ENCODE measurements at places on chromosomes 16 and 17.

GRCh38 chr17:51692917-51693316, 432.6 kb downstream of the UTP18 start:
- no peak for DNase-seq

DNA sequence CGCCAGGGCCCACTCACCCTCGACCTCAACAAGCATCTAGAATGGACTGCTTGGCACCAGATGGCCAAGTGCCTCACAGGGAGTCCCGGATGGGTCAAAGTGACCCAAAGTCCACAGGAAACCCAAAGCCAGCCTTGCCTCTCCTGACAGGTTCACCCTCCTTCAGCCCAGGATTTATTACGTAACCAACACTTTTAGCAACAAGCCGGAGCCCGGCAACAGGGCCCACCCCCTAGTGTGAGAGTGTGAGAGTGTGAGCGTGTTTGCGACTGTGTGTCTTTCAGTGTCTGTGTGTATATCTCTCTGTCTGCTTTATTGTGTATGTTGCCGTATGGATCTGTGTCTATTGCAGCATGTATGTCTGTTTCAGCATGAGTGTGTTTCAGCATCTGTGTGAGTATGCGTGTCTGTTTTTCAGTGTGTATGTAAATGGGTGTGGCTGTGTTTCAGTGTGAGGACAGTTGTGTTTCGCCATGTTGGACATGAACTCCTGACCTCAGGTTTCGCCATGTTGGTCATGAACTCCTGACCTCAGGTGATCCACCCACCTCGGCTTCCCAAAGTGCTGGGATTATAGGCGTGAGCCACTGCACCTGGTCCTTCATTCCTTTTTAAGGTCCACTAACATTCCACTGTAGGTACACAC, 13.7 kb upstream of the PEMT start:
- DNase-seq: no peak

DNA sequence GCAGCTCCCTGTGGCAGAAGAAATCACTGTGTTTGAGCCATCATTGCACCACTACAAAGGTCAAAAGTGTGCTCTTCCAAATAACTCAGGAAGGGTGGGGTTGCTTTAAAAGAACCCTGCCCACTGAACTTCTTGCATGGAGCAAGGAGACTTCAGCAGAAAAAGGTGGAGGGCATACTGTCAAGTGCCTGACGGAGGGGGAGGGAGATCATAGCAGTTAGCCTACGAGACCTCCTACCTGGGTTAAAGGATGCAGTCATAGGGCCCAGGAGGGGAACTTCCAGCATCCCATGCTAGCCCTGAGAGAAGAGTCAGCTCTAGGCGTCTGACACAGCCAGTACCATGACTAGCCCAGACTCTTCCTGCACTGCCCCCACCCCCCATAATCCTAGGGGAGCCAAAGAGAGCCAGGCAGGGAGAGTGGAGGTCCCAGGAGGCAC, 45.3 kb upstream of the MSI2 start:
- DNase-seq: no peak

DNA sequence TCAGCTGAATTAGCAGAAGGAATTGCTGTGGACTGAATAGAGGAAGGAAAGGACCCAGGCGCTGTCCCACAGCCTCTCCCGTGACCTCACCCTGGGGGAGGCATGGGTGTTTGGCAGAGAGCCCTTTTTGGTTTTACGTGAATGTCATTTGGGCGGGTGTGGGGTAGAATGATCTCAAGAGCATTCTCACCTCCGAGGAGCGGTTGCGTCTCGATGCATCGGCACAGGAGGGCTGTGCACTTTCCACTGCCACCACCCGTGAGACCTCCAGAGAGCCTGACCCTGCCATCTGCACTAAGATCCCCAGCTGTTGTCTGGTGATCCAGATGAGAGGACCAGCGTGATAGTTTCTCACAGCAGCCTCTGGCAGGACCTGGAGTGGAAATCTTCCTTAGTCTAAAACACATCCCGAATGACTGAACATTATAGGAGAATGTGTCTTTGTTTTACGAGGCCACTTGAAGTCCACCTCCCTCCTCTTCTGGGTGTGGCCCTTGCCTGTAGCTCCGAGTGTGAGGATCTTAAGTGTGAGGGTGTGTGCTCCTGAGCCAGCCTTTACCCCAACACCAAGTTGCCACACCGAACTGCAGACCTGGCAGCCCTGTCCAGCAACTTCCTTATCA, 29.3 kb downstream of the FOXK2 start:
- no peak for DNase-seq

DNA sequence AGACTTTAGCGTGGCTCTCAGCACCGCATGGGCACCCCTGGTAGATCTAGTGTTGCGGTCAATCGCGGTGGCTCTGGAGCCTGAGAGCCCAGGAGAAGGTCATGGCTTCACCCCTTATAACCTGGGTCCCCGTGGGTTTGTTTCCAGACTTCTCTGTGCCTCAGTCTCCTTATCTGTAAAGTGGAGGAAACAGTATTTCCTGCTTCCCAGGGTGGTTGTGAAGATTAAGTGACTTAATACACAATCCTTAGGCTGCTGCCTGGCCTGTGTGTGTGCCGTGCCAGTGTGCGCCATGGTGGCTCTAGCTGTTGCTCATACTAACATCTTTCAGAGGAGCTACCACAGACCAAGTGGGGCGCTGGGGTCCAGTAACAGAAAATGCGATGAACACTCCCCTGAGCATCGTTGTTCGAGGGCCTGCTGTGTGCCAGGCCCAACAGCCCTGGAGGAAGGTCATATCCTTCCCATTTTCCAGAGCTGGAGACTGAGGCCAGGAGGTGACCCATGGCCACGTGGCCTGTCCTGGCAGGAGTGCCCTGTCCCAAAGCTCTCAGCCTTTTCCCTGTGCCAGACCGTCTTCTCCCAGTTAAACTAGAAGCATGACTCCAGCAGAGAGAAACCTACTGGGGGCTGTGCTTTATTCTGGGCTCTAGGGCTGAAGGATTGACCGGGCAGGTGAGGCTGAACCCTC, 70.1 kb downstream of the CMIP start:
- DNase-seq: no peak

DNA sequence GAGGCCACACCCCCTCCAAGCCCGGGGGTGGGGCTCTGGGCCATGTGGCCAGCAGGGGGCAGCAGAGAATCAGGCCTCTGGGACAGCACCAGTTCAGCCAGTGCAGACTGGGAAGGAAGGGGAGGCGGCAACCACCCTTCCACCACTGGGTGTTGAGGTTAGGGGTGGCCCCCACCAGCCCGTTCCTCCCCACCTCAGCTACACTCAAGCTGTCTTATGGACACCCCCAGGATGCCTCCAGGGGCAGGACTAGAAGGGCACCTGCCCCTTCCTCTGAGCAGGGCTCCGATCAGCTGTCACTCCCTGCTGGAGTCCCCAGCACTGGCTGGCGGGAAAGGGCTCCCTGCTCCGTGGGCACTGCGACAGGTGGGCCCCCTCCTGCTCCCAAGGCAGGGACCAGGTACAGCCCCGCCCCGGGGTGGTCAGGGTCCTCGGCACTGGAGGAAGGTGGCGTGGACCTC, 21.8 kb downstream of the KATNB1 start:
- DNase-seq: peak; percentile 61

DNA sequence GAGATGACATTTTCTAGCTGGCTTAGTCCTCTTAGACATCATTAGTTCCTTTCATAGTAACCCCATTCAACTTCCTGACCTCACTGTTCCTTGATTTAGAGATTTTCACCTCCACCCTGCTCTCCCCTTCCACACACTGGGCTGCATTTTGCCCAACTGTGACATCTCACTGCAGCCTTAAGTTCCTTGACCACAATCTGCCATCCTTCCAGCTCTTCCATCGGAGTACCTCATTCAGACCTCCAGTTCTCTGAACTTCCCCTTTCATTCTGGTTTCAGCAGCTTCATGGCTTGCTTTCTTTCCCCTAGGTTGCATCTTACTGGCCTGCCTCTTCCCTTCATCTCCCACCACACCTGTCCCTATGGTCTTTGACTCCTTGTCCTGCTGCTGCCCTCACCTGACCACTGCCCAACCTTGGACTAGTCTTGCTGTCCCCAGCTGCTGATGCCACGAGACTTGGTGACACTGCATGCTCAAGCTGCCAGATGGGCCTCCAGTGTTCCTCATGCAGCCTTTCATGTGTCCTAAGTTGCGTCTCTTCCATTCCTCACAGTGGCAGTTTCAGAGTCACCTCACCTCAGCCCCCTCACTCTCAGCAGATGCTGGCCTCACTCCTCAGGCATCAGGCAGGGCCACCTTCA, 40.8 kb downstream of the NUP88 start:
- no peak for DNase-seq

DNA sequence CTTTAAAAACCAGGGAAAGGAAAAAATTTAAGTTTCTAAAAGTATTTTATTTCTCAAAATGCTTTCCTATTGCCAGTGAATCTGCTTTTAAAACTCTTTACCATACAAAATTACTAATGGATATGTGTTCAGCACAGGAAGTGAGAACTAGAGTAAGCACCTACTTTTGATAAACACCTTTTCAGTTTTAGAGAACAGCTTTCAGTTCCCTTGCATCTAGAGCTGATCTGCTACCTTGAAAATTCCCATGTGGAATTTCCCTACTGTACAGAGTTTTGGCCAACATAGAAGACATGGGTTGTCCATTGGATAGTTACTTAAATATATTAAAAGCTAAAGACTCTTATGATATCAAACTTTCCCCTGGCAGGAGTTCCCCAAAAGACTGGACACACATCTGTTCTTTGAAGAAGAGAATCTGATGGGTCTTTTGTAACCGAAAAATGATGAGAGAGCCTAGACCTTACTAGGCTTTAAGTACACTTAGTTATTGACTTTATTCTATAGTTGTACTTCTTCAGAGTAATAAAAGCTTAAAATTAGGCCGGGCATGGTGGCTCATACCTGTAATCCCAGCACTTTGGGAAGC, 112.1 kb upstream of the CNTNAP4 start:
- no peak for DNase-seq

DNA sequence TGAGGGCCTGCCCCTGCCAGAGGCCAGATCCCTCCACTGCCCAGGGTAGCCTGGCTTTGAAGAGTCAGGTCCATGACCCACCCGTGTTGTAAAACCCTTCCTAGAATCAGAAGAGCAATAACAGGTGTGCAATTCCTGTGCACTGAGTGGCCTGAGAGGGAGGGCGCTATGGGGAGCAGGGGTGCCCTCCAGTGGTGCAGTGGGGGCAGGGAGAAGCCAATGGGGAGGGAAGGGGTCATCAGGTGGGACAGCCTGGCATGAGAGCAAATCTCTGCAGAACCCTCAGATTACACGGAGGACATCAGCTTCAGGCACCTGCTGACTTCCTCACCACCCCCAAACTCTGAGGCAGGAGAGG, 72.9 kb upstream of the ZNF469 start:
- no peak for DNase-seq

GRCh38 chr16:67445913-67446907, 15.3 kb downstream of the HSD11B2 start:
- DNase-seq: no peak

DNA sequence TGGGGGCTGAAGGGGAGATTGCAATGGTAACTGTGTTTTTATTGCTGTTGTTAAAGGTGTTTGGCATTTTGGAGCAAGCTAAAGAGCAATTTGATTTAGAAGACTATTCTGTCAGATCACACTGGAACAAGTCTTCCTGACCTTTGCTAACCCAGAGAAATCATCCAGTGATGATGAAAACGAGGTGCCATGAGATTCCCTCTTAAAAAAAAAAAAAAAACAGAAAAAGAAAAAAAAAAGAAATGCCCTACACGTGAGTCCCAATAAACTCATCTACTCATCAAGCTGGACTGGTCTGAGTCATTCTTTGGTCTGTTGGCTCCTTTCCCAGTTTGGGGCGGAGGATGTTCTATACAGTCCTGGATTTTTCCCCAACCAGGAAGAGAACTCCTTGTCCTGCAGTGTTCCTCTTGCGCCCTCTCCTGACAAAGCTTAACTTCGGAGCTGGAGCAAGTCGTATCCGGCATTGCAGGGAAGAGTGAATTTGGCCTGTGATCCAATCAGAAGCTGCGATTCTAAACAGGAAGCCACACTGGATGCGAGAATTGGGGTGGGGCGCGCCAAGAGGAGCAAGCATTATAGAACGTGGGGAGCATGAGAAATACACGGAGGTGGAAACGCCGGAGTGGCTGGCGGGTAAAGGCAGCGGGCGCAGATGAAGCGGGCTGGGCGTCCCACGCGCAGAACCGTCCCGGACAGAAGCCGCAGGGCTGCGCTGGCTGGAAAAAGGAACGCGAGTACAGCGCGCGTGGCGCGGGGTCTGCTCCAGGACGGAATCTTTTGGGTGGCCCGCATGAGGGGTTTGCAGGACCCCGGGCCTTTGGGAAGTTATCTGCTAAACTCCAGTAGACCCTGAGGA, 22.4 kb upstream of the CRYM start:
- no peak for DNase-seq

GRCh38 chr16:85162478-85163277, 50.4 kb upstream of the CIBAR2 start:
- DNase-seq: no peak

- DNase-seq: peak; percentile 76
Measured at GRCh38 chr17:35141681-35142466, at the start of gene NLE1. Gene NLE1 (minus strand): TSS chr17:35142303. CDS start chr17:35142275, 28 bp downstream.

DNA sequence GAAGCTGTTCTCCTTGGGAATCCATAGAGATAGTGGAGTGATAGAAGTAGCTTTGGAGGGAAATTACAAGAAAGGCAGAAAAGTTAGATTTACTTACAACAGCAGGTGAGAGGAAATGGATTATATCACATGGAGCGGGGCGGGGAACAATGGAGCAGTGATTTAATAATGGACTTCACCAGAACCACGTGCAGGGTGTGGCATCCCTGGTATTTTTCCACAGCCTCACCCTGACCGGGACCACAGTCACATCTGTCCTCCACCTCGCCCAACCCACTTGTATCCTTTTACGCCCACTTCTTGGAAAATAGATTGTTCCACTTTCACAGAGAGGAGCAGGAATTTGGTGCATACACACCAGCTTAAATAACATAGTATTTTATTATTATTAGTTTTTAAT, 15.9 kb upstream of the CYB5B start:
- no peak for DNase-seq

DNA sequence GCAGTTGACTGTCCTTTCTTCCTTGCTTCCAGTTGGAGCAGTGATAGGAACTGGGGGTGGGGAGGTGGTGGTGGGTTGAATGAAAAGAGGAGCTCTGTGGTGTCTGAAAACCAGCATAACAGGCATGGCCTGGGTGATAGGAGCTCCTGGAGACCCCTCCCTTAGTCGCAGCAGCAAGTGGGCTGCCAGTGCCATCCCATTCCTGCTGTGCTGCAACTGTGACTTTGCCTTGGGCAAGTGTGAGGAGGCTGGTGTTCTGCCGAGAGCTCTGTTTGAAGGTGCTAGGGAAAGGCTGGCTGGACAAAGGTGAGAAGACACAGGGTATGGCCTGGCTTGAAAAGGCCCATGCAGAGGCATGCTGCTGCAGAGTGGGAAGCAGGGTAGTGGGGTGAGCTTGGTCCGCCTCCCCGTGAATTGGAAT, 2.7 kb upstream of the CDK5R1 start:
- no peak for DNase-seq

- DNase-seq: no peak
Measured at GRCh38 chr16:24116046-24116776, 139.9 kb upstream of the CACNG3 start.

GRCh38 chr16:67245674-67246080, 1.6 kb downstream of the FHOD1 start:
- DNase-seq: no peak

GRCh38 chr16:47506800-47507199, 45.7 kb downstream of the PHKB start:
- no peak for DNase-seq
